Stimulated activated CD8-positive, alpha-beta memory T cell treated with anti-CD3 and anti-CD28 coated beads, Interleukin-4, amount 100 ng/mL, for 1 hour (primary cell): ENCODE measurements at places on chromosomes 7 and 10.

DNA sequence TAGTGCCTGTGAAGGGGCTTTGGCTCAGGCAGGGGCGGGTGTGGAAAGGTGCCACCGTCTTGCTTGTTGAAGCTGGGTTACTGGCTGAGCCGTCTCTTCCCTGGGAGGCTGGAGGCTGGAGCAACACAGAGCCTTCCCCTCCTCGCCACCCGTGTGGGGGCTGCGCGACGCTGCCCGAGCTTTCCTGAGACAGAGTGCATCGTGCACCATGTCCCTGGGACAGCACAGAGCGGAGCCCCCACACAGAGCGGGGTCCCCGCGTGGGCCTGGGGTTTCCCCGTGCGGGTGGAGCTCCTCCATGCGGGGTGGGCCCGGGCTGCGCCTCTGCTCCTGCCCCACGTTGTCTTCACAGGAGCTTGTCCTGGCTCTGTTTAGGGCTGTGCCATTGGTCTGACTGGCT is 69.9 kb downstream of the INPP5A start:
- DNase-seq, result no peak

- DNase-seq, result no peak
Observed at GRCh38 chr10:119006451-119007210, 22.9 kb upstream of the NANOS1 start.

DNA sequence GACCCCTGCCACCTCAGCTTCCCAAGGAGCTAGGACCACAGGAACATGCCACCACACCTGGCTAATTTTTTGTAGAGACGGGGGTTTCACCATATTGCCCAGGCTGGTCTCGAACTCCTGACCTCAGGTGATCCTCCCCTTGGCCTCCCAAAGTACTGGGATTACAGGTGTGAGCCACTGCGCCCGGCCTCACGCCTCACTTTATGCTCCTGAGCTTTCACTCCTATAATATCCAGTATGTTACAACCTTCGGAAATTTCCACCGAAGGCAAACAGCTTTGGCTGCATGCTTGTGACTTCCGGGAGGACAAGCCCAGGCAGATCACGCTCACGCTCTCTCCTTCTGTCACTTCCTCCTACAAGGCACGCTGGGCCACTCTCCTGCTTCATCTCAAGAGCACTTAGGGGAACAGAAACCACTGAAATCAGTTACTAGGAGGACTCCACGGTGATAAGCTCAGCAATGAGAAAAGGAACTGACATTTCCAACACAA is 4.4 kb upstream of the MAD1L1 start:
- DNase-seq, result no peak

DNA sequence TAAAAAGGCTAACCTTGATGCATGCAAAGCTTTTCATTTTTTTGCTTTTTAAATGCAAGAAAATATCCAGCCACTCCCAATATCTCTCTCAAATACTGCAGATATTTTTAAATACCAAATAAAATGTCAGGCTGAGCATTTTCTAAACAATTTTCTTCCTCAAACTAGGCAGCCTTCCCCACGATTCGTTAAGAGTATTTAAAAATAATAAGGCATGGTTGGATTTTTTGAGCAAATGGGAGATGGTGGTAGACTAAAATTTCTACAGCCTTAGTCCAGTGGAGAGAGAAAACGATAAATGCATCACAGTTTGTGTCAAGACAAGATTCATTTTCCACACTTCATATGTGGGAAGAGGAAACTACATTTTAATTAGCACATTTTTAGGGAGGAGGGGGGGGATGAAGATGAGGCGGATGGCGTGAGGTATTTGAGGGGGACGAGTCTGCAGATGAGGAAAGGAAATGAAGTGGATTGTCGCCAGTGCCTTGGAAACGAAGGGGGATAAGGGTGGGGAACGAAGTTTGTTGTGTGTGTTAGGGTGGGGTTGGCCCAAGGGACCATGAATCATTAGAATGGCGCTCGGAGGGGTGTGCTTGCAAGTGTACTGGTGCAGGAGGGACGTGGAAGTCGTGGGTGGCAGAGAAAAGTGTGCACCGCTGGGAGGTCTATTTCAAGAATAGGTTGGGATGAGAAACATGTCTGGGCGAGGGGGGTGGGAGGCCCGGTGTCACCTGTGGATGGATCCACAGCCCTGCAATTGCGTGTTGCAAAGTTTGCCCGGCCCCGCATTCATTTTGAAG is 1.2 kb upstream of the ADD3 start:
- DNase-seq, result no peak

DNA sequence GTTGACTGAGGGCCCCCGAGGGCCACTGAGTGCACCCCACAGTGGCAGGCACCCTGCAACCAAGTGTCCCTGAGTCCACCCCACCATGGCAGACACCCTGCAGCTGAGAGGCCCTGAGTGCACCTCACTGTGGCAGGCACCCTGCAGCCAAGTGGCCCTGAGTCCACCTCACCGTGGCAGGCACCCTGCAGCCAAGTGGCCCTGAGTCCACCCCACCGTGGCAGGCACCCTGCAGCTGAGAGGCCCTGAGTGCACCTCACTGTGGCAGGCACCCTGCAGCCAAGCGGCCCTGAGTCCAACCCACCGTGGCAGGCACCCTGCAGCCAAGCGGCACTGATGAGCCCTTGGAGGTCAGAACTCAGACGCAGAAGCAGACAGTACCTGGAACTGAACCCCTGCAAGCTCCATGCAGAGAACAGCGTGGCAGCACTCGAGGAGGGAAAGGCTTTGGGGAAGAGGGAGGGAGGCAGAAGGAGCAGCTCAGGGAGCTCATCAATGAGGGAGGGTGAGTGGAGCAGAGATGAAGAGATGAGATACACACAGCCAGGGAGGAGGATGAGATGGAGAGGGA is 156.5 kb downstream of the WDR37 start:
- no peak for DNase-seq

DNA sequence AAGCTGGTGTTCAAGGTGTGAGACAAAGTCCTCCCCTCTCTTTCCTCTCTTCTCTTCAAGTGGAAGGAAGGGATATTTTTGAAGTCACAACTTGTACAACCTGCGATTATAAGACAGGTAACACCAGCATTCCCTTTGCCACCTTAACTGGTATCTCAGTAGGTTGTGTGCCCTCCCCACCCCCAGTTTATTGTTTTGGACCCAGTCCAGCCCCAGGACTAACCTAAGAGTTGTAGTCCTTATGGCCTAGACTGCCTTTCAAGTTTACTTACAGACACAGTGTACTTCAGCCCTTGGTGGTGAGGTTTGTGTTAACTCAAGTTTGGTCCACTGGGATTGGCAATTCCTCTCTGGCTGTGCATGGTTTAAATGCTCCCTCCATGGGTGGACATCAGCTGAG is 26.8 kb upstream of the CYP2C8 start:
- no peak for DNase-seq

DNA sequence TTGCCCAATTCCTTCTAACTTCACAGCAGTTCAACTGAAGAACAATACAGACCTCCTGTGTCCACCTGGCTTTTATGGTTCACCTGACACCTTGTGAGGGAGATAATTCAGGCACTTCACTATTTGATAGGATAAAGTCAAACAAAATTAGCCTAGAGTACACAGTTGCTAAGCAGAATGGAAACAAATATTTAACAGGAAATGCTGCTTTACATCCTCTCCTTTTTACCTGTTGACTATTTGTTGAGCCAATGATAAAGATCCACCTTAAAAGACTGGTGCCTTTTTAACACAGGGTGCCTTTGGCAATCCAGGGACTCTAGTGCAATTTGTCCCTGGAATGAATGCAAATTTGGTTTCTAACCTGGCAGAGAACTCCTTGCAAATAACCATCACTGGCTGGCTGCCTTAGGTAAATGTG is 39.8 kb downstream of the ITPRID1 start:
- no peak for DNase-seq

DNA sequence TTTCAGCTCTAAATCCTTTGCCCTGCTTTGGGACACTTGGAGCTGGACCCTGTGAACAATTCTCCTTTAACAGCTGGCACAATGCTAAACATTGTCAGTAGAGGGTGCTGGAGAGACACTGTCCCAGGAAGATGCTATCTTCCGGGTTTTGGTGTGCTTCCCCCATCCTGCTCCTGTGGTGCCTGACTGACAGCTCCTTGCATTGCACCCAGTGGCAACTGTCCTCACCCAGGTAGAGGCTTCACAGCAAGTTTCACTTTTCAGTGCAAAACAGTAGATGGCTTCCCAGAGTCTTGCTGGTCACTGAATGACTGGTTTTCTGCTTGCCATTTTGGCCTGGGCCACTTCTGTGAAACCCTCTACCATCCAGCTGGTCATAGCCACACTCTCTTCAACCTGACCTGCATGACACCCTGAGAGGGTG is 77.3 kb downstream of the CDC14C start:
- no peak for DNase-seq

DNA sequence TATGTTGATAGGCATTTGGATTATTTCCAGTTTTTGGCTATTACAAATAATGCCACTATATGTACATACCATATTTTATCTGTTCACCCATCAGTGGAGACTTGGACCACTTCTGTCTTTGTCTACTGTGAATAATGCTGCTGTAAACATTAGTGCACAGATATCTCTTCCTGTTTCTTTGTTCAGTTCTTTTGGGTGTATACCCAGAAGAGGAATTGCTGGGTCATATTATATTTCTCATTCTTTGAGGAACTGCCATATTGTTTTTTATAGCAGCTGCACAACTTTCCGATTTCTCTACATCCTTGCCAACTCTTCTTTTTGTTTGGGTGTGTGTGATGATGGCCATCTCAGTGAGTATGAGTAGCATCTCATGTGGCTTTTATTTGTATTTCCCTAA is 218.0 kb downstream of the LRMDA start:
- DNase-seq, result no peak

DNA sequence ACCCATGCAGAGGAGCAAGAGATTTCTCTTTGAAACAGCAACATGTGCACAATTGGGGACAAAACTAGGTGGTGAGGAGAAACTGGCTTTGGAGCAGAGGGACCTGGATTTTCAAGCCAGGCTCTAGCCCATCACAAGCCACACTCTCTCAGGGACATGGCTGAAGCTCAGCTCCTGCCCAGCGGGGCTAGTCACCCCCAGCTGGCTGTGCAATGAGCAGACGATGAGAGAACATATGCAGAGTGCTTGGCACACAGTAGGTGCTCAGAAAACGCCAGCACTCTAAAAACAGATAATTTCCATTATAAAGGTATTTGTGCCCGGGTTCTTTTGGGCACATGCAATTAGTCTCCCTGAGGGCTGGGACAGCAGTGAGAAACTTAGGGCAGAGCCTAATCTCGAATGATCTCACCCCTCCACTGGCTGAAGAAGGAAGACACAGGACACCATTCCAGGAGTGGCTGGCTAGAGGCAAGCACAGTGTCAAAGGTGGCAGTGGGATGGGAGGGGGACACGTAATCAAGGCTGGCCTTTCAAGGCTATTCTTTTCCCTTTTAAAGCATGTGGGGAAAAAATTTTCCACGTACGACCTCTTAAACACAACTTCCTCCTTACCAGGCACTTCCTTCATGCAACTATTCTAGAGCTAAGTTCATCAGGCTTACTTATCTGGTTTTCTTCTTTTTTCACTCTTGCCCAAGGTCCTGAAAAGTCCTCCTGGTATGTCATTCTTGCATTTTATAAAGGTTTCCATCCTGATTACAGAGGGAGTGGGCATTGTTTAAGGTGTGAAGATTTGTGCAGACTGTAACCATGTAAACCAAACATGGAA is 15.1 kb downstream of the FAM53B start:
- no peak for DNase-seq

DNA sequence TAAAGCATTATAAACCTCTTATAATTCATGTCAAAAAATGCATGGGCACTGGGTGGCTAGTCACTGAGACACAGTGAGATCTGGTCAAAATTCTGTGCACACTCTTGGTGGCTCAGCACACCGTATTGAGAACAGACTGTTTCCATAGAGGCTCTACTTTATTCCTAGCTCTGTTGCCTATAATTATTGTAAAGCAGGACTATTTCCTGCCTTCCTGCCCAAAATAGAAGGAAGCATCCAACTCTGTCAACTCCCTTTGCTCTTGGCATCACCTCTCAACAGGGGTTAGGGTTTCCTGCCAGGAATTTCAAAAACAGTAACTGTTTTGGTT is 45.1 kb downstream of the PTN start:
- DNase-seq, result no peak

- no peak for DNase-seq
Observed at GRCh38 chr7:121638286-121638685, 234.7 kb upstream of the PTPRZ1 start.

GRCh38 chr10:119319161-119319919 is 112.0 kb downstream of the GRK5 start:
- DNase-seq, result no peak

GRCh38 chr7:120218712-120219111 is 54.3 kb upstream of the KCND2 start:
- no peak for DNase-seq

- no peak for DNase-seq
Observed at GRCh38 chr7:153476166-153476565, 576.0 kb upstream of the DPP6 start.

- no peak for DNase-seq
Observed at GRCh38 chr10:13593535-13593934, 6.8 kb downstream of the PRPF18 start.

DNA sequence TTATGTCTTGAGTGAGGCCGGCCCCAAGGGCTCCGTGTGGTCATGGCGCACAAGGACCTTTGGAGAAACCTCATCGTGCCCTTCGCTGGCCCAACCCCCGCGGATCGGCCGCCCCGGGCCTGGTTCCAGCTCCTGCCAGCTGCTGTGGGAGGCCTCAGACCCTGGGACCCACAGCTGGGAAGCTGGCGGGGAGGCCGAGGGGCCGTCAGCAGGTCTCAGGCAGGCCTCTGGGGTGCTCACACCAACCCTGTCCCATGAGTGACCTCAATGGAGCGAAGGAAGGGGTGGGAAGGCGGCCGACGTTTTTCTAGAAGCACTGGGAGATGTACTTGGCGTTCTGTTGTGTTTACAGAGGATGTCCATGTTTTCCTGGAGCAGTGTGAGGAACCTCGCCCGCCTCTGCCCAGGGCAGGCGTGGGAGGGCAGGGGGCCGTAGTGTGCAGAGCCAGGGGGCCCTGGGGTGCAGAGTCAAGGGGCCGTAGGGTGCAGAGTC is 18.6 kb upstream of the ADGRA1 start:
- DNase-seq, result no peak

- no peak for DNase-seq
Observed at GRCh38 chr7:22597844-22598243, 97.9 kb upstream of the STEAP1B start.

DNA sequence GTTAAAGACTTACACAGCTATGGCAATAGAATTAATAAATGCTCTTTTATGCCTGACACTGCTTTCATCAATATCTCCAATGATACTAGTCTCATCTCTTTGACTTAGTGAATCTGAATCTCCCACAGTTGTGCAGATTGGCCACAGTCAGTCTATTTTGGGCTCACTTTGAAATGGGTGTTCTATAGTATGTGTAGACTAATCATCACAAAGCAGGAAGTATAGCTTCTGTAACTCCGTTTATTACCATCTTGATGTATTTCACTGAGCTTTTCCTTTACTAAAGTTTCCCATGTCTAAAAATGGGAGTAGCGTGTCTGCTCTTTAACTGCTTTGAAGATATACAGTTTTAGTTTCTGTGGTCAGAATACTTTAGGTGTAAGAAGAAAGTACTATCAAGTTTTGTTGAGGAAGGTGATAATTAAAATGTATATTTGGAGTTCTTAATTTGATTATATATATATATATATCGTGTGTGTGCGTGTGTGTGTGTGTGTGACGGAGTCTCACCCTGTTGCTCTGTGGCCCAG is 70.1 kb downstream of the ST7 start:
- DNase-seq, result no peak

GRCh38 chr10:58517491-58518355 is 5.1 kb downstream of the BICC1 start:
- DNase-seq, result no peak
